ENCODE measurements at places on chromosomes 1 and 21.

DNA sequence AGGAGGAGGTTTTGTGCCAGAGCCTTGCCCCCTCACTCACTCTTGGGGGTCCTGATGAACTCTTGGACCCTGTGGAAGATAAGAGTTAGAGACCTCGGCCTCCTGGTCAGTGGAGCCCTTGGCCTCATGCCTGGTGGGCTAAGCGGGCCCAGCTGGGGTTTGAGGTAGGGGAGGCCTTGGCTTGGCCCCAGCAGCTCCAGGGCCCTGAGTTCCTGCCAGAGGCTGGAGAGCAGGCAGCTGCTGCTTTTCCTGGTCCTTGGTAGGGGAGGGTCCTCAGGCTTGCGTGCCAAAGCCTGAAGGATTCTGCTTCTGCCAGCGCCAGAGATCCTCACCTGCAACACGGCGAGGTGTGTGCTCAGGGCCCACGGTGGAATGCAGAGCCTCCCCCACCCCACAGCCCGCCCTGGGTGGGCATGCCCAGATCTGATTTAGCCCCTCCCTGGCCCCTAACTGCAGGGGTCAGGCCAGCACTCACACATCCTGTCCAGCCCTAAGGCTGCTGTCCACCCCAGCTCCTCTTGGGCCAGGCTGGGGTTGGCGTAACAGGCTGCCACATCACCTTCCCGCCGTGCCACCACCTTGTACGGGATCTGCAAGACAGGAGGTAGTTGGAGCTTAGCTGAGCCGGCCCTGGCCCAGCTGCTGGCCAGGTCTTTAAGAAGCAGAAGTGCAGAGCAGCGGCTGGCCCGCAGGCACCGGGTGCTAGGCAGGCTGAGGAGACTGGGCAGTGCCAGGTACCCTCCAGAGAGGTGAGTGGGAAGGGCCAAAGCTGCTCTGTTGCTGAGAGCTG lies 4.7 kb downstream of the GALE start:
- no peak overlapping the region for H3K4me3 ChIP-seq
- H3K27ac ChIP-seq, result no peak overlapping the region
- no peak for DNase-seq
- peaks cover 52% of the 10 kb centered on the region for H3K36me3 ChIP-seq

GRCh38 chr1:109161858-109162606 lies 48.1 kb downstream of the ELAPOR1 start:
- no peak overlapping the region for H3K4me3 ChIP-seq
- H3K4me1 ChIP-seq, result peaks cover 14% of the 10 kb centered on the region
- no peaks in the 10 kb centered on the region for H3K36me3 ChIP-seq
- H3K27ac ChIP-seq, result peak overlapping the region; percentile 25
- H3K27me3 ChIP-seq, result no peaks in the 10 kb centered on the region

DNA sequence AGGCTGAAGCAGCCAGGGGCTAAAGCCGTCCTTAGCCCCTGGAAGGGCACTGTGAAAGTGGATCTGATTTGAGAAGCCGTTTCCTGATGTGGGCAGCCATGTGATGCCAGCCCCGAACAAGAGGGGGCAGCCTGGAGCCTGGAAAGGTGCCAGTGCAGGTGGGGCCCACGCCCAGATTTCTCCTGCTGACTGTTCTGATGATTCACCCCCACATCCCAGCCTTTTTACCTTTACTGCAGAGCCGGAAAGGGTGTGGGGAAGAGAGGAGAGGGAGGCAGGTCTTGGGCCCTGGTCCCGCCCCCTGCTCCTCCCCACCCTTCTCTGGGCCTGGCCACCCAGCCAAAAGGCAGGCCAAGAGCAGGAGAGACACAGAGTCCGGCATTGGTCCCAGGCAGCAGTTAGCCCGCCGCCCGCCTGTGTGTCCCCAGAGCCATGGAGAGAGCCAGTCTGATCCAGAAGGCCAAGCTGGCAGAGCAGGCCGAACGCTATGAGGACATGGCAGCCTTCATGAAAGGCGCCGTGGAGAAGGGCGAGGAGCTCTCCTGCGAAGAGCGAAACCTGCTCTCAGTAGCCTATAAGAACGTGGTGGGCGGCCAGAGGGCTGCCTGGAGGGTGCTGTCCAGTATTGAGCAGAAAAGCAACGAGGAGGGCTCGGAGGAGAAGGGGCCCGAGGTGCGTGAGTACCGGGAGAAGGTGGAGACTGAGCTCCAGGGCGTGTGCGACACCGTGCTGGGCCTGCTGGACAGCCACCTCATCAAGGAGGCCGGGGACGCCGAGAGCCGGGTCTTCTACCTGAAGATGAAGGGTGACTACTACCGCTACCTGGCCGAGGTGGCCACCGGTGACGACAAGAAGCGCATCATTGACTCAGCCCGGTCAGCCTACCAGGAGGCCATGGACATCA lies at the start of gene SFN:
Gene SFN (plus strand): TSS at position 369 of the 904 bp plus-strand sequence. CDS start 64 bp downstream, at position 433.
- no peaks in the 10 kb centered on the region for H3K27me3 ChIP-seq
- H3K4me1 ChIP-seq, result peaks cover 23% of the 10 kb centered on the region
- no peak within 1 kb of the TSS for H3K27ac ChIP-seq
- no peak for DNase-seq
- H3K36me3 ChIP-seq, result no peaks in the 10 kb centered on the region

DNA sequence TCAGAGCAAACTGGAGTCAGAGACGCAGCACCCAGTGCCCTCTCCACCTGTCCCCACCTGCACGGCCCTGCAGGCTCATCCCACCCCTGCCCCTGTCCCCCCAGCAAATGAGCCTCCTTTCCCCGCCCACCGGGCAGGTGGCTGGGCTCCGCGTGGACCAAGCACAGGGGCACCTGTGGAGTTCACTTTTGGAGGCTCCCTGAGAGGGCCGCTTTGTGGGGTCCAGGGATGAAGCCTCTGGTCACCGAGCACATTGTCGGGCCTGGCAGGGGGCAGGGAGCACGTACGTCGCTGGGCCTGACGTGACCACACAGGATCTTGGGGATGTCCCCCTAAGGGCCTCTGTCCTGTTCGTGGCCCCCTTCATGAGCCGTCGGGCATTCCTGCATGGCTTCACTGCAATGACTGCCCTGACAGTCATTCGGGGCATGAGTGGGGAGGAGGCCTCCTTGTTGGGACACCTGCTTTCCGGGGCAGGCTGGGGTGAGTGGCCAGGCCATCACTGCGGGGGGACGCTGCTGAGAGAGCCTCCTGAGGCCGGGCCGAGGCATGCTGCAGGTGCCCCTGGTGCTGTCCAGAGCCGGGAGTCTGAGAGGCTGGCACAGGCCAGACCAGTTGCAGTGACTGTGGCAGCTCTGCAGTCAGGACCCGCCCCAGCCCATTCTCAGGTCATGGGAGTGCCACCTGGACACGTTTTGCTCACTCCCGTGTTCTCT lies 19.7 kb downstream of the SLX9 start:
- DNase-seq, result no peak
- peaks cover 32% of the 10 kb centered on the region for H3K36me3 ChIP-seq
- H3K27ac ChIP-seq, result peak overlapping the region; percentile 92
- H3K4me1 ChIP-seq, result peaks cover 74% of the 10 kb centered on the region

- H3K27me3 ChIP-seq, result no peaks in the 10 kb centered on the region
- peak overlapping the region; percentile 59 for H3K27ac ChIP-seq
- peaks cover 40% of the 10 kb centered on the region for H3K36me3 ChIP-seq
- peak; percentile 90 for DNase-seq
- H3K4me1 ChIP-seq, result peaks cover 20% of the 10 kb centered on the region
Measured at GRCh38 chr1:225835856-225836255, 25.9 kb downstream of the EPHX1 start.

DNA sequence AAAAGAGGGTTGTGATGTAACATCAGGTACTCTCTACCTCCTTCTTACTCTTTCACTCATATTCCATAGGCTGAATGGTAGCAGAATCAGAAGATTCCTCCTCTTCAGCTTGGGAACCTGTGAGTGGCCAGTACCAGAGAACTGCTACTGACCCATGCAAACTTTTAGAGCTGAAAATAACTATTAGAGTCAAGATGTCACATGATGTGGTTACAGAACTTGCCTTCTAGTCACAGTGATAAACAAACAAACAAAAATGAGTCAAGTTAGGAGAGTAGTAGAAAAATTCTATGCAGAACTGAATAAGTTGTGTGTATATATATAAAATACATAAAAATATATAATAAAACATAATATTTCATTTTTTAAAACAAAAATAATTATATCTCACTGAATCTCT lies 47.6 kb upstream of the RGS1 start:
- H3K4me1 ChIP-seq, result no peaks in the 10 kb centered on the region
- H3K36me3 ChIP-seq, result no peaks in the 10 kb centered on the region
- H3K4me3 ChIP-seq, result no peak overlapping the region

- no peak overlapping the region for H3K27ac ChIP-seq
- DNase-seq, result peak; percentile 78
- H3K27me3 ChIP-seq, result no peaks in the 10 kb centered on the region
- H3K4me1 ChIP-seq, result no peaks in the 10 kb centered on the region
- no peak overlapping the region for H3K4me3 ChIP-seq
- no peaks in the 10 kb centered on the region for H3K36me3 ChIP-seq
Measured at GRCh38 chr1:221161571-221162041, 282.4 kb downstream of the HLX start.

DNA sequence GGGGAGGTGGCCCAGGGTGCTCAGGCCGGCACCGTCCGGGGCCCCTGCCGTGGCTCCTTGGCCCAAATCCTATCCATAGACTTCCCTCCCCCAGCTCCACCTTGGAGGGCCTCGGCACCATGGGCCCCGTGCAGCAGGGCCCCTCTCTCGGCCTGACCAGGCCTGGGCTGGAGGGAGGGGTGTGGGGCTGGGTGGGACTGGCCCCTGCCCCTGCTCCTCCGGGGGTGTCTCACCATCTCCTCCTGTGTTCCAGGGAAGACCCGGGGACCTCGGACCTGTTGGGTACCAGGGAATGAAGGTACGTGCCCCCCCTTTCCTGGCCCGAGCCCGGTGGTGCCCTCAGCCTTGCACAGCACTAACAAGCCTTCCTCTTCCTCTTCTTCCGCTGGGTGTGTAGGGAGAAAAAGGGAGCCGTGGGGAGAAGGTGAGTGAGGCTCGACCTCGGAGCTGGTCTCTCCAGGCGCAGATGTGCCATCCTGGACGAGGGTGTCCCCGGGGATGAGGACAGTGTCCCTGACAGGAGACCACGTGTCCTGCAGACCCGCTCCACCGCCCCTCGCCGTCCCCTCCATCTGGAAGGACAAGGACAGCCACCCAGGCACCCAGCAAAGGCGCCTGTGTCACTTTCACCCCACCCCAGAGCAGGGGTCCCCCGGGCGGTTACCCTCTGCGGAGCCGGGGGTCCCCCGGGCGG lies 7.9 kb downstream of the COL6A1 start:
- H3K4me1 ChIP-seq, result peaks cover 18% of the 10 kb centered on the region
- no peak overlapping the region for H3K4me3 ChIP-seq
- H3K27ac ChIP-seq, result no peak overlapping the region
- peaks cover 90% of the 10 kb centered on the region for H3K36me3 ChIP-seq

- H3K4me3 ChIP-seq, result no peak overlapping the region
- H3K27me3 ChIP-seq, result no peaks in the 10 kb centered on the region
- H3K27ac ChIP-seq, result no peak overlapping the region
- H3K4me1 ChIP-seq, result no peaks in the 10 kb centered on the region
- no peaks in the 10 kb centered on the region for H3K36me3 ChIP-seq
Measured at GRCh38 chr1:181594553-181594952, 111.2 kb downstream of the CACNA1E start.

- peaks cover 2% of the 10 kb centered on the region for H3K27me3 ChIP-seq
- no peak overlapping the region for H3K27ac ChIP-seq
- no peaks in the 10 kb centered on the region for H3K4me1 ChIP-seq
- no peak for DNase-seq
Measured at GRCh38 chr1:77016386-77016985, 149.2 kb downstream of the ST6GALNAC5 start.

GRCh38 chr1:87916965-87917364 lies 588.3 kb downstream of the LMO4 start:
- no peak overlapping the region for H3K4me3 ChIP-seq
- H3K36me3 ChIP-seq, result no peaks in the 10 kb centered on the region
- no peaks in the 10 kb centered on the region for H3K4me1 ChIP-seq

DNA sequence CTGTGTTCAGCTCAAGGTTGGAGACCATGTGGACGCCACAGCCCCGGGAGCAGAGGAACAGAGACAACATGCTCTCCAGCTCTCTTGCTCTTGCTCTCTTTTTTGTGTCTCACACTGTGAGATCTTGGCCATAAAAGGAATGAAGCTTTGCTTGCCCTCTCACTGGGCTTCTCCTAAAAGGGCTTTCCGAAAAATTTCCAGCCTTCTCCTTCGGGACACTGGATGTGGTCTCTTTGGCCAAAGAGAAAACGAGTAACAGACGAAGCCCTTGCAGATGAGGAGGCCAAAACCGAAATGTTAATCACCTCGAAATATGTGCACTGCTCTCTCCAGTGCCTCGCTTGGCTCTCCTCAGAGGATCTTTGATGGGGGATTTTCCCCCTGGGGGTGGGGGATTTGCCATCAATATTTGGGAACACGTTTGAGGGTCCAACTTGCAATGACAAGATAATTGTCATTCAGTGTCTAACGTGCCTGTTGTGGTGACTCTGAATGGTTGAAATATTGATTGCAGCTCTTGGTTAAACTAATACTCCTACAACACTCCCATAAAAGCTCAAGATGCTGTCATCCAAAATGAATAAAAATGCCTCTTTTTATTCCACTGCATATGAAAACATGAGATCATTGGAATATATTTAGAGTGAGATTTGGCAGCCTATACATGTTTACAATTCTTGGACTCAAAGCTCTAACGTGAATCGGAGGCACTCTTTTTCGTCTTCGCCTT lies 68.6 kb upstream of the ANGPTL1 start:
- no peak overlapping the region for H3K4me3 ChIP-seq
- H3K4me1 ChIP-seq, result peaks cover 49% of the 10 kb centered on the region
- no peaks in the 10 kb centered on the region for H3K36me3 ChIP-seq
- peak overlapping the region; percentile 98 for H3K27ac ChIP-seq
- DNase-seq, result peak; percentile 98
- H3K27me3 ChIP-seq, result peaks cover 2% of the 10 kb centered on the region

DNA sequence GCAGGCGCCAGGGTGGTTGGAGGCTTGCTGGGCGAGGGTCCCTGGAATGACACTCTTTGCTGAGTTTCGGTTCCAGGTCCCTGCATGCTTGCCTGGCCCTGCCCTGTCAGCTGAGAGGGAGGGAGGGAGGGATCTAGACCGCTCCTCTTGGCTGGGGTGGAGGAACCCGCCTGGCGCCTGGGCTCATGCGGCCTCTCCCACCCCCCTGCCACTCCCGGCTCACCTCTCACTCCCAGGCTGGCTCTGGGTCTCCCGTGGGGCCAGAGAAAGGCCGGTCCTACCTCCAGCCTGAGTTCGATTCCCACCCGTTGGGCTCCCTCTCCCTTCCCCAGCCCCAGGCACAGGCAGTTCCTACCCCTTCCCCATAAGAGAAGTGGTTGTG lies 19.0 kb upstream of the IFNLR1 start:
- DNase-seq, result no peak
- no peaks in the 10 kb centered on the region for H3K27me3 ChIP-seq
- no peak overlapping the region for H3K27ac ChIP-seq
- H3K36me3 ChIP-seq, result no peaks in the 10 kb centered on the region
- H3K4me3 ChIP-seq, result no peak overlapping the region

Data from muscle of leg (tissue), 16 donors.